AG08396 (cell line): ENCODE measurements at places on chromosomes 1 and 21.

- peak; percentile 67 for DNase-seq
Observed at GRCh38 chr21:41207401-41208375, 39.7 kb downstream of the BACE2 start.

GRCh38 chr1:112937495-112937894 is 18.5 kb downstream of the SLC16A1 start:
- DNase-seq = no peak

DNA sequence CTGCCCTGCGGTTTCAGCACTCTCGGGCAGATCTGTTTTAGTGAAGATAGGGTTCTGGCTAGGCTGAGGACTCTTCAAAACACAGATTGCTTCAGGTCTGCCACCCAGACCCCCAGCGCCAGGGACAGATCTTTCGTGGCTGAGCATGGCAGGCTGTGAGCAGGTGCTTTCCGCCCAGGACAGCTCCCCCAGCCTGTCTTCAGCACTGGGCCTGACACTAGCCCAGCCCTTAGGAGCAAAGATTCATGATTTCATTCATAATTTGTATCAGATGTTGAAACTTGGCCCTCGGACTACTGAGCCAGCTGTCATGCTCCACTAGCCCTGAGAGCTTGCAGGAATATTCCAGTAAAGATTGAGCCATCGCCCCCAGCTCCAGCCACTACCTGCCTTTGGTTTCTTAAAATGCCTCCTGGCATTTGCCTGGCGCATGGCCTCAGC is 5.9 kb downstream of the ADPRS start:
- DNase-seq = peak; percentile 12

DNA sequence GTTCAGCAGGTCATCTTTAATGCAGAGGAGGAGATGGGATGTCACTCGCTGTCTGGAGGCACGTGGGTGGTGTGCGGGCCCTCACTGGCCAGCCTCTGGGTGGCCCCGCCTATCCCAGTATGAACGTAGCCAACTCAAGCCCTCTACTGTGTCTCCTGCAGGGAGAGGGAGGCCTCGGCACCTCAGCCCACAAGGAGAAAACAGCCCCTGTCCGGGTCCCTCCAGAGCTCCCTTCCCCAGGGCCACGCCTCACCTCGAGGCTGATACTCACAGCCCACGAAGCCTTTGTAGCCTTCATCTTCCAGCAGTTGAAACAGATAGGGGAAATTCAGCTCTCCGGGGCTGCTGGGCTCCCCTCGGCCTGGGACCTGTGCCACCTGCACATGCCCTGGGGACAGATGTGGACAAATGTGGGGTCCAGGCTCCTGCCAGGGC is 2.6 kb downstream of the HYI start:
- DNase-seq = no peak

GRCh38 chr1:89363638-89364536 is at the start of gene GBP6:
TSS of gene GBP6 (plus strand) at chr1:89364059. CDS start at chr1:89368552, 4,493 bp downstream.
- no peak for DNase-seq

DNA sequence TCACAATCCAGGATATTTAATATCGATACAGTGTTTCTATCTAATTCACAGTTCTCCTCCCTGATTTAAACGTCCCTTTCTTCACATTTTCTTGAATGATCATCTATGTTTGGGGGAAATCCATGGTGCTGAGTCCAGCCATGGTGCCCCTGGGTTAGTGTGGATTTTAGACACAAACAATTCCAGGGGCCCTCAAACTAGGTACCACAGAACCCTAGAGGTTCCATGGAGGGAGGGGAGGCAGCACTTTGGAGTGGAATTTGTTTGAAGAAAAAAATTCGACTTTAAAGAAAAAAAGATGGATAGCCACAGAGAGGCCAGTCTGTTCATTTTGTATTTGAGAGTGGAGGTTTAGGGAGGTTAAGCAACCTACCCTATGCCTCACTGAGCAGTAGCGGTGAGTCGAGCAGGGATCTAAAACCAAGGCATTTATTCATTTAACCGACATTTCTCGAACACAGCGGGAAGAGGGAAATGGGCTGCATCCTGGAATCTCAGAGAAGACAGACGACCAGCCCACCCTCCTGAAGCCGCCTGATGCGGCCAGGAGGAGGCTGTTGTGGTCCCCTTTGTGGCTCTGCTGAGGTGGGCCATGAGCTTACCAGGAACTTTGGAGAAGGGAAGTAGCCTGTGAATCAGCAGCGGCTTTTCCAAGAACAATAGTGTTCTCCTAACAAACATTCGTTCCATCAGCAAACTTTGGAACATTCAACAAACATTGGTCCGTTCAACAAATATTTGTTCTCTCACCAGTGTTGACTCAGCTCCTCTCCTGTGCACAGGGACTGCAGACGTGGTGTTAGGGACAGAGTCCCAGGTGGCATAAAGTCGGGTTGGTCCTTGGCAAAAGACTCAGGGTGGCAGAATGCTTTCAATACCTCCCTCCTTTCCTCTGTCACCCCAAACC is 103.5 kb upstream of the ZBTB40 start:
- no peak for DNase-seq

DNA sequence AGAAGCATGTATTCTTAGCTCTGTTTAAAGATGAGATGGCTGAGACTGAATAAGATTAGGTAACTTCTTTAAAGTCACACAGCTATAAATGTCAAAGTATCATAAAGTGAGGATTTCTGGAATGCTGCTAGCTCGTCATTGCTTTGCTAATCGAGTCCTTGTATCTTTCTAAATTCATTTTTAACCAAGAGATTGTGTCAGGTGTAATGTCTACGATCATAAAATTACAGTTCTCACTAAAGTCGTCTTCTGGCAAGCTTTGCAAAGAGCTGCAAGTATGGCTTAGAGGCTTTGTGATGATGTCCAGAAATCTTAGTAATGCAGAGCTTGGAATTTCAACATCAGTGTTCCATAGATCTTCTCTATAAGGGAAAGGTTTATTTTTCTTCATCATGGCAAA is 569.8 kb downstream of the LMO4 start:
- no peak for DNase-seq

- no peak for DNase-seq
Observed at GRCh38 chr1:235549351-235550139, 45.3 kb upstream of the B3GALNT2 start.

GRCh38 chr21:20642681-20643080 is 355.5 kb upstream of the NCAM2 start:
- no peak for DNase-seq

DNA sequence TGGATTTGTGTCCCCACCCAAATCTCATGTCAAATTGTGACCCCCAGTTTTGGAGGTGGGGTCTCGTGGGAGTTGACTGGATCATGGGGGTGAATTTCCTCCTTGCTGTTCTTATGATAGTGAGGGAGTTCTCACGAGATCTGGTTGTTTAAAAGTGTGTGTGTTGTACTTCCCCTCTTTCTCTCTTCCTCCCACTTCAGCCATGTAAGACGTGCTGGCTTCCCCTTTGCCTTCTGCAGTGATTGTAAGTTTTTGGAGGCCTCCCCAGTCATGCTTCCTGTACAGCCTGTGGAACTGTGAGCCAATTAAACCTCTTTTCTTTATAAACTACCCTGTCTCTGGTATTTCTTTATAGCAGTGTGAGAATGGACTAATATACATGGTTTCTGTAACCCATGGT is 64.6 kb downstream of the RHOU start:
- no peak for DNase-seq

DNA sequence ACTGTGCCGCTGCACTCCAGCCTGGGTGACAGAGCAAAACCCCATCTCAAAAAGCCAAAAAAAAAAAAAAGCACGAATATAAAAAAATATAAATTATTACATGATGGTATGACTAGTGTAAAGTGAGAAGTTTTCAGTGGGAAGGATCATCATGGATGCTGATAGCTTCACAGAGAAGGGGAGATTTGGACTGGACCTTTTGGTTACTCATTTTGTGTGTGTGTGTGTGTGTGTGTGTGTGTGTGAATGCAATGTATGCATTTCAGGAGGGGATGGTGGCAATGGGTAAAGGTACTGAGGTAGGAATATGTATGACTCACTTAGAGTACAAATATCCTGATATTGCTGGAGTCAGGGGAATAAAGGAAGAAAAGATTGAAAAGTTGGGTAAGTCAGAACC is 22.7 kb upstream of the SDE2 start:
- DNase-seq = no peak

DNA sequence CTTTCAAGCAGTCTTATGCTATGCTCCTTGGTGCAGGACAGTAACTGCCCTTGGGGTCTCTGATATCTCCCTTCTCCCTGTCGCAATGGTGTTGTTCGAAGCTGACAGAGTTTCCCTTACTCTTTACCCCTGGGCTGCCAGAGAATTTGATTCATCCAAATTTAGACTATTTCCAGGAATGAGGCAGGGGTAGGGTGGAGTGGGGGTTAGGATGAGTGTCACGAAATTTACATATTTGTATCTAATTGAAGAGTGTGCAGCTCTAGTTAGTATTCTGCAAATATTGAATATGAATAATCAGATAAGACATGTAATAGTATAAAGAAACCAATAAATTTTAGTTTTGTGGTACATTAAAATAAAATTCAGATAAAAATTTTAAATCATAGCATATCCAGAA is 140.0 kb upstream of the LMO4 start:
- no peak for DNase-seq

DNA sequence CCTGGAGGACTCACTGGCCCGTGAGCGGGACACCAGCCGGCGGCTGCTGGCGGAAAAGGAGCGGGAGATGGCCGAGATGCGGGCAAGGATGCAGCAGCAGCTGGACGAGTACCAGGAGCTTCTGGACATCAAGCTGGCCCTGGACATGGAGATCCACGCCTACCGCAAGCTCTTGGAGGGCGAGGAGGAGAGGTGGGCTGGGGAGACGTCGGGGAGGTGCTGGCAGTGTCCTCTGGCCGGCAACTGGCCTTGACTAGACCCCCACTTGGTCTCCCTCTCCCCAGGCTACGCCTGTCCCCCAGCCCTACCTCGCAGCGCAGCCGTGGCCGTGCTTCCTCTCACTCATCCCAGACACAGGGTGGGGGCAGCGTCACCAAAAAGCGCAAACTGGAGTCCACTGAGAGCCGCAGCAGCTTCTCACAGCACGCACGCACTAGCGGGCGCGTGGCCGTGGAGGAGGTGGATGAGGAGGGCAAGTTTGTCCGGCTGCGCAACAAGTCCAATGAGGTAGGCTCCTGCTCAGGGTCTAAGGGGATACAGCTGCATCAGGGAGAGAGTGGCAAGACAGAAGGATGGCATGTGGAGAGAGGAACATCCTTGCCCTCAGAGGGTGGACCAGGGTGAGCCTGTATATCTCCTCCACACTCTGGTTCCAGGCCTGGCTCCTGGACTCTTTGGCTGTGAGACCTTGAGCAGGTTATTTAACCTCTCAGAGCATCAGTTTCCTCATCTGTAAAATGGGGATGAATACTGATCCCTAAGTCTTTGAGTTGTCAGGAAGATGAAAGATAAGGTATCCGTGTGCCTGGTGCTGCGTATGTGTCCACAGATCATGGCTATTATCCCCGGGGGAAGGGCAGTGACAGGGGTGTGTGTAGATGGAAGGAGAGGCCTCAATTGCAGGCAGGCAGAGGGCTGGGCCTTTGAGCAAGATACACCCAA is 17.2 kb upstream of the SEMA4A start:
- DNase-seq = no peak

GRCh38 chr1:42085596-42085995 is 67.6 kb upstream of the GUCA2B start:
- DNase-seq = no peak

- no peak for DNase-seq
Observed at GRCh38 chr1:162701286-162701685, 69.0 kb downstream of the DDR2 start.

DNA sequence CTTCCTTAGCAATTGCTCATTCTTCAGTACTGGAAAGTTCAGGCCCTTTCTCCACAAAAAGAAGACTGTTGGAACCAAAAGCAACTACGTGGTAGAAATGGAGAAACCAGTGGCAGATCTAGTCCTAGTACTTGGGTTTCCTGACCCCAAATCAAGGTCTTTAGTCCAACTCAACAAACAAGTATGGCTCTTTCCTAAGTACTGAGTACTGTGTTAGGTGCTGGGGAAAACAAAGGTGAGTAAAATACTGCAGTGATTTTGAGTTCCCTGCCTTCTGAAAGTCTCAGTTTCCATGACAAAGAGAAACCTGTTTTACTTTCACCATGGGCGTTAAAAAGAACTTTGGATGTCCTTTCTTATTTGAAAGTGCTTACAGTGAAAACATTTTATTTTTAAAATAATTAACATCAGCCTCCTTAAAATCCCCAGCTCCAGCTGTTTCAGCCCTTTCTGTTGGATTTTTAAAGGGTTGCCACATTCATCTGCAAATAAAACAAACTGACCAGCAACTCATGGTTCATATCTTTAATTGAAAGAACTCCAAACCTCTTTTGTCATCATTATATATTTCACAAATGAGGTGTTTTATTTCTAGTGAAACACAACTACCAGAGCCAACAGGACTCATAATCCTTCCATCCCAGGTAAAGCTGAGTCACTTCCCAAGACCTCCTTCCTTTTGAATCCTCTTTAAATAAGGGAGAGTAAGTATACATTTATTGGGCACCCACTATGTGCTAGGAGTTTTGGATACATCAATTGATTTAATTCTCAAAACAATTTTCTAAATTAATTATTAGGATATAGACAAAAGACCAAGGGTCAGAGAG is 35.4 kb downstream of the PLPP3 start:
- DNase-seq = no peak

DNA sequence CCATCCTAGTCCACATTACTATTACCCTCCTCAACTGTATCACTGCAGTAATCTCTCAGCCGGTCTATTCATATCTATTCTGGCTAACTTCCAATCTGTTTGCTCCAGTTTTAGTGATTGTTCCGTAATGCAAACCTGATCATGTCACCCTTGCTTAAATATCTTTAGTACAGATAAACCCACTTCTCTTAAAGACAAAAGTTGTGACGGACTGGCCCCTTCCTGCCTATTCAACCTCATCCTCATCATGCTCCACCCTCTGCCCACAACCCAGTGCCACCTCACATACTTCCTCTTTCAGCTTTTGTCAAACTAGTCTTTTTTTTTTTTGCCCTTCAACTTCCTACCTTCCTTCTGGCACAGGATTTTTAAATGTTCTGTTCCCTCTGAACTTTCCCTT is 2.8 kb upstream of the C1orf162 start:
- no peak for DNase-seq

DNA sequence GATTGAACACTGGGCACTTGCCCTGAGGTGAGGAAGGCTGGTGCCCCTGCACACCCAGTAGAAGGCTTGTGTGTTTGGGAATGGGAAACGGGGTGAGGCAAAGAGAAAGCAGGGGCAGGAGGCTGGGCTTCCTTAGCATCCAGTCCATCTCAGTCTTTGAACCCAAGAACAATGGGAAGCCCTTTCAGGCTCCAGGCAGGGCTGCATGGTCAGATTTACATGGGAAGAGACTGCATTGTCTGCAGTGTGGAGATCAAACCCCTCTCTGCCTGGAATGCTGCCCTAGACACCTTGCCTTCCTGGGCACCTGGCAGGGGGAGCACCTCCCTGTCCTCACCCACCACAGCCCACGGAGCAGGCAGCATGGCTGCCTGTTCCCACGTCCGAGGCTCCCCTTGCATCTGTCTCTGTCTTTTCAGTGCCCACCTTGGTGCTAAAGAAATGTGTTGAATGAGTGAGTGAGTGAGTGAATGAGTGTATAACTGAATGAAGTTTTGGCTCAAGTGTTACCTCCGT is 268.5 kb downstream of the GRIK3 start:
- DNase-seq = no peak

- DNase-seq = peak; percentile 86
Observed at GRCh38 chr1:14970115-14970798, 183.3 kb upstream of the TMEM51 start.
